ENCODE measurements at places on chromosomes 4 and X.

DNA sequence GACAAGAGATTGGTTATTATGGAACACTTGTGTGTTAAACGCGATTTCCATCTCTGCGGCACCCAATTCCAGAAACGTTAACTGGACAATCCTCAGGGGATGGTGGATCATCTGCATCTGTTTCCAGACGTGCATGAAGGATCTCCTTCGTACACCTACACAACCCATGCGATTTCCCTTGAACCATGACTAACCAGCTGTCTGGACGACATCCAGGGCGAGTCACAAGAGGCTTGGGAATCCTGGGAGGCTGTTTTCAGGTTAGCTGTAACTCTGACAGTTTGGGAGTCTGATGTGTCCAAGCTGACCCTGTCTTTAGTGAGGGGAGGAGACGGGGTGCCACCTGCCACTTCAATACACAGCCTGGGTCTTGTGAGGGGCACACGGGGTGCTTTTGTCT is 84.5 kb downstream of the GATB start:
- peak; percentile 74 for DNase-seq

DNA sequence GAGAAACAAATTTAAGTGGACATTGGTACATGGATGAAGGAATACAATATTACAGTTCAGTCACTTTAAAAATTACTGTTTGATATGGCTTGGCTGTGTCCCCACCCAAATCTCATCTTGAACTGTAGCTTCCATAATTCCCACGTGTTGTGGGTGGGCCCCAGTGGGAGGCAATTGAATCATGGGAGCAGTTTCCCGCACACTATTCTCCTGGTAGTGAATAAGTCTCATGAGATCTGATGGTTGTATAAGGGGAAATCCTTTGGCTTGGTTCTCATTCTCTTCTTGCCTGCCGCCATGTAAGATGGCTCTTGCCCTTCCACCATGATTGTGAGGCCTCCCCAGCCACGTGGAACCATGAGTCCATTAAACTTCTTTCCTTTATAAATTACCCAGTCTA is 804.2 kb upstream of the FRG1 start:
- no peak for DNase-seq

DNA sequence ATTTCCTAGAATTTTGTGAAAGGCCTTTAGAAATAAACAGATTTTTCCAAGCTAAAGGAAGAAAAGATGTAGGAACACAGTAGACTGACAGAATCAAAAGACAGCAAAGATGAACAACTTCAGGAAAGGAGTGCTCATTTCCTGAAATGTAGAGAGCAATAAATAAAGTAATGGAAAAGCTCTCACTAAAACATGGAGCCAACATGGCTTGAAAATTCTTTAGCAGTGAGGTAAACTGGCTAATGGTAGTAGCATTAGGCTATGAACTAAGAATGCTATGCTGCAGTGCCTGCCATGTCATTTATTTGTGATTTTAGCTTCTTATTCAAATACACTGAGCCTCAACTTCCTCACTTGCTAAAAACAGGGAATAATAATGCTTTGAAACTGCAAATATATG is 108.7 kb downstream of the IQCM start:
- peak; percentile 30 for DNase-seq

DNA sequence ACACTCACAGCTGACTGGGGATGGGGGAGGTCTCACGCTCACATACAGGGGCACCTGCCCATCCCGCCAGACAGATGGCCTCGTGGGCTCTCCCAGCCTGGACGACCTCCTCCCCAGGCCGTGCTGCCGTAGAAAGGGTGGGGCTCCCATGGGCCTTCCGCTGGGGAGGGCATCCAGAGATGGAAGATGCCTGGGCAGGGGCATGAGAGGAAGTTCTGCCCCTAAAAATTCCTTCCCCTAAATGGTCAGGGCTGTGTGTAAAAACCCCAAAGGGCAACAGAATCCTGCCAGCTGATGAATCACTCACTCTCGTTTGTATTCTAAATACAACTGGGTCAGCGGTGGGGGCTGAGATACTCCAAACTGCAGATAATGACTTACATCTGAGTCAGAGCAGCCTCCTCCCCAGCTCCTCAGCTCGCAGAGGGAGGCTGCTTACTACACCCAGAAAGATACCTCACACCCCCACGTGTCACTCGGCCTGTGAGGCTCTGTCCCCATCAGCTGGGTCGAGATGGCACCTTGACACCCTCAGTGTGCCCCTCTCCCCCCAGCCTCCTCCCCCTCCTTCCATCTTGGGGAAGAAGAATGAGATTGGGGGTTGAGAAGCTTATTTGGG is 10.1 kb downstream of the WDR1 start:
- peak; percentile 94 for DNase-seq

GRCh38 chr4:127759228-127759820 is 22.8 kb upstream of the HSPA4L start:
- DNase-seq: no peak

DNA sequence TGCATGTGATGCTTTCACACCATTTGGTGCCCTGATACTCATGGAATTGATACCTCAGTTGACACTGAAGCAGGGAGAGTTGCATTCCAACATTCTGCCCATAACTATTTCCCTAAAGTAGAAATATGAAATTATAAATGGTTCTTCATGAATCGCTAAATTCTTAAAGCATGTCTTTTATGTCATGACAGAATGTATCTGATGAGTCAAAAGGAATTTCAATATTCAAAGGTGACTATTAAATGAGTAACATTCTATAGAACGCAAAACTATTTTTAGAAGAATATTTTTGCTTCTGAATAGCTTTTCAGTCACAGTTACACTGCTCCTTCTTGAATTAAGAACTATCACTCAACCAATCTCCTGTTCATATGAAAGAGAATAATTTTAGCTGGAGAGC is 152.8 kb downstream of the ADGRA3 start:
- no peak for DNase-seq

GRCh38 chr4:72283357-72283756 is 251.6 kb downstream of the NPFFR2 start:
- DNase-seq: no peak
